ENCODE measurements at places on chromosomes 5 and 9. TPM values are rescaled to one million over a fixed set of nuclear protein-coding genes. Genes with fewer than 3 reads are reported as not detected.

The SLC6A3 gene
- total RNA-seq, result not detected

The AQP3 gene
- total RNA-seq, result 9.0 TPM

The NUTM2F gene
- total RNA-seq, result not detected

The MARCOL gene
- total RNA-seq, result not detected

The SYNPO gene
- 6.6 TPM for total RNA-seq

The SRP19 gene
- total RNA-seq, result 58.0 TPM

The TRIM32 gene
- 18.5 TPM for total RNA-seq

The FAM114A2 gene
- total RNA-seq, result 34.2 TPM

The TMEM174 gene
- total RNA-seq, result not detected

The SPINK6 gene
- not detected for total RNA-seq

The TMC1 gene
- not detected for total RNA-seq

The FOCAD gene
- 145 TPM for total RNA-seq

The LRRC19 gene
- not detected for total RNA-seq

The FRRS1L gene
- 0.26 TPM for total RNA-seq

The SAPCD2 gene
- 0.26 TPM for total RNA-seq

The RELL2 gene
- 2.6 TPM for total RNA-seq

The PLAC8L1 gene
- total RNA-seq, result not detected

The CCDC180 gene
- 2.5 TPM for total RNA-seq

The SLC36A3 gene
- not detected for total RNA-seq

The LAMC3 gene
- under 0.01 TPM for total RNA-seq

The CBY3 gene
- not detected for total RNA-seq

The KCNT1 gene
- total RNA-seq, result not detected

The HAND1 gene
- total RNA-seq, result not detected

The POU5F2 gene
- total RNA-seq, result 0.51 TPM

The CDH9 gene
- total RNA-seq, result not detected

The ABLIM3 gene
- total RNA-seq, result 48.1 TPM

The RLN2 gene
- total RNA-seq, result not detected

Measured in fibroblast of lung (primary cell).